Left kidney (tissue), 8 donors: ENCODE measurements at places on chromosomes 7 and 10.

DNA sequence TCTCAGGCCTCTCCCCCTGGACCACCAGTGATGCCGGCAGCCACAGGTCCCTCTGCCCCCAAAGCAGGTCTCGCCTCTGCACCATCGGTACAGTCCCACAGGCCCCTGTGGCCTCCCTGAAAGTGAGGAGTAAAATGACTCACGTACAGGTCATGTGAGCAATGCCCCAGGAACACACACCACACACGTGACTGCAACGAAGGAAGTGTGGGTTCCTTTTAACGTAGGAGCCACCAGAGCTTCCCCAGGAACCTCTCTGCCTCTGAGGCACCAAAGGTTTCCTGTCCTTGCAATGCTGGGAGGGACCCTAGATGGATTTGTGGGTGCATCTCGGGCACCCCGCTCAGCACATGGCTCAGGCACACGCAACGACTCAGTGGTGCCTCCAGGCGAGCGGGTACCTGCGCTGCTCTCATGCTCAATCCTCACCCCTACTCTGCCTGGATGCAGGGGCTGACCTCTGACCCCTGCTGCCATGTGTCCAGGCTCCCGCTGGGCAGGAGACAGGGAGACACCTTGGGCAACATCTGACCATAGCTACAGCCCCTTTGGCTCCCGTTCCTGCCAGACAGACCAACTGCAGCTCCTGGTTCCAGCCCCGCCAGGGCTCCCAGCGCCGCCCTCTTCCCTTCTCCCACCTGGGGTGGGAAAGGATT, 120.7 kb downstream of the PRKAG2 start:
- no peak for DNase-seq

DNA sequence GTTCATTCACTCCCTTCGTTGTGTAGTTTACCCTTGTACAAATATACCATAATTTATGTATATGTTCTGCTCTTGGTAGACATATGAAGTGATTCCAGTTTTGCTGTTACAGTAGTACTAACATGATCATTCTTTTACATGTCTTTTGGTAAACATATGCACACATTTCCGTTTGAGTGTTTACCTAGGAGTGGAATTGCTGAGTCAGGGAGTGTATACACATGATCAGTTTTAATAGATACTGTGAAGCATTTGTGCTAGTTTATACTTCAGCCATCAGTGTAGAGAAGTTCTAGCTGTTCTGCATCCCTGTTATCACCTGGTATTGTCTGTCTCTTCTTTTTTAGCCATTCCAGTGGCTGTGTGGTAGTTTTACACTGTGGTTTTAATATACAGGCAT, 34.5 kb upstream of the CYP26C1 start:
- DNase-seq: no peak

DNA sequence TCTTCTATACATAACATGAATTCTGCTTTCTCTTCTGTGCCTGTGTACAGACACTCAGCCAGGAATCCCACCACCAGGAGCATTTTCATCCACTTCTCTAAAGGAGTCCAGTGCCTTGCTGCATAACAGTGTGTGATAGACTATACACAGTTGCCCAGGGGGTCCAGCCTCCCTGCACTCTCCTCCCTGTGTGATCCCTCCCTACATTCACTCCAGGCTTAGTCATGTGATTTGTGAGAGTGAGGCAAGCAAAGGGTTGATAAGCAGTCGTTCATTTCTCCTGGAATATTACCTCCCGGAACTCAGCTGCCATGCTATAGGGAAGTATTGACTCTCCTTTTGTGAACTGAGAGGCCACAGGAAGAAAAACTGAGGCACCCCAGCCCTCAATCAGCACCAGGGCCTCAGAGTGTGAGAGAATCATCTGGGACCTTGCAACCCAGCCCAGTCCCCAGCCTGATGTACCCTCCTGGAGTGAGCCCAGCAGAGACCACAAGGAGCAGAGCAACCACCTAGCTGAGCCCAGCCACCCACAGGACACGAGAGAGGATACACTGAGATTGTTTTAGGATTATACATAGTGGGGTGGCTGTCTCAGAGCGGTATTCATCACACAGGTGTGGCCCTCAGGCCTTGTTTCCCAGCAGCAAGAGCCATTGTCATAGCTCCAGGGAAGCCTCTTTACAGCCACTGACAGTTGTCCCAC, 45.0 kb upstream of the EEPD1 start:
- no peak for DNase-seq

DNA sequence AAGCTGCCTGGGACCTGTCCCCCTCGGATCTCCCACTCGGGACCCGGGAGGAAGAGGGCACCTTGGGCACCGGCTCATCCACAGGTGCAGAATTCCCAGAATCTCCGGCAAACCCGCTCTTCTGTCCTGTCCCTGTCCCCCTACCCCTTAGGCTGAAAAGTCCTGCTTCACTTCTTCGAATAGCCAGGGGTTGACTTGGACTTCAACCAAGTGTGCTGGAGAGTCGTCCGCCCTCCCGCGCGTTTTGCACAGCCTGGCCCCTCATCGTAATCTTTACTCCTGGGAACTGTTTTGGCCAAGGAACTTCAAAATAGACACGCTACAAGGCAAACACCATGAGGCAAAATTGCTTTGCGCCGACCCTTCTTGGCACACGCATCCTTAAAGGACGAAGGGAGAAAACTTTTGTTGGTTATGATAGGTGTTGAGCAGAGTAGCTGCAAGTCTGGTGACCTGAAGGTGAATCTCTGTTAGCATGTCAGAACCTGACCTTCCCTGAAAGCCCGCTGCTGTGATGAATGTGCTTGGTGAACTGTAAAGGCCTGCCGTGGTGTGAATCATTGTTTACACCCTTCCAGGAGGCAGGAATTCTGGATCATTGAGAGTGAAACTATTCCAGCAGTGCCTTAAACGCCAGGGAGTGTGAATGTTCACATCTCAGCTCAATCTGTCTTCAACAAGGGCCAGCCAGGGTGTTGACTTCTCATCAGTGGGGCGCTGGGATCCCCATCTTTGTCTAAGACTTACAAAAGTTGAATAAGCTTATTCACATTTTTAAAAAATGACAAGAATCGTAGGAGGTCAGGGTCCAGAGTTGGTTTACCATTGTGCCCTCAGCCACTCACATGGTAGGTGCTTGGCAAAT, 589 bp upstream of the RAPGEF5 start:
- peak; percentile 65 for DNase-seq

DNA sequence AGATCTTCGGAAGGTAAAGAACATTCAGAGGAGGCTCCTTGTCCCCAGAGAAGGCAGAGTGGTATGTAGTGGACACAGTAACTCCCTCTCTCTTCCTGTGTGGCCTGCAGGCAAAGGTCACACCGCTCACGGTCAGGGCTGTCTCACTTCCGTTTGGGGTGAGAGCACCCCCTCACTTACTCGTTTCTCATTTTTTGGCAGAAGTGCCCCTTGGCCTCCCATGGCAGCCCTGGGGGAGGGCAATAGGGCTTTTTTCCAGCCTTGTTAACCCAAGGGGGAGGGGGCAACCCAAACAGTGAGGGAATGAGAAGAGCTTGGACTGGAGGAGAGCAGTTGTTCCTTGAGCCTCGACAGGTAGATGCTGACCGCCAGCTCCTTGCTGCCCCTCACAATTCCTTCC, 31.8 kb upstream of the SRGN start:
- DNase-seq: no peak

DNA sequence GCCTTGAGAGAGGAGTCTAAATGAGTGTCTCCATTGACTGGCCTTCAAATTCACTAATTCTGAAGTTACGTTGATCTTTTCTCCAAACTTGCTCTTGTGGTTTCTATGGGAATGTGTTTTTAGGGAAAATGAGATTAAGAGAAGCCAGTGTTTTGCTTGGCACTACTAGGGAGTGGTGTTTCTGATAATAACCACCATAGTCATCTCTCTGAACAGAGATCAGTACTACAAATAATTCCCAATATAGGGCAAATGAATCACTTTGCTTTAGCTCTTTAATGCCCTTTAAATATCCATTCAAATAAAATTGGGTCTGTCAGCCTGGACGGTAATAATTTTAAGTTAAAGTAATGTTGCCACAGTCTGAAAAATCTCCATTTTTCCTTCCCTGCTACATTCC, 90.8 kb downstream of the NRF1 start:
- no peak for DNase-seq

DNA sequence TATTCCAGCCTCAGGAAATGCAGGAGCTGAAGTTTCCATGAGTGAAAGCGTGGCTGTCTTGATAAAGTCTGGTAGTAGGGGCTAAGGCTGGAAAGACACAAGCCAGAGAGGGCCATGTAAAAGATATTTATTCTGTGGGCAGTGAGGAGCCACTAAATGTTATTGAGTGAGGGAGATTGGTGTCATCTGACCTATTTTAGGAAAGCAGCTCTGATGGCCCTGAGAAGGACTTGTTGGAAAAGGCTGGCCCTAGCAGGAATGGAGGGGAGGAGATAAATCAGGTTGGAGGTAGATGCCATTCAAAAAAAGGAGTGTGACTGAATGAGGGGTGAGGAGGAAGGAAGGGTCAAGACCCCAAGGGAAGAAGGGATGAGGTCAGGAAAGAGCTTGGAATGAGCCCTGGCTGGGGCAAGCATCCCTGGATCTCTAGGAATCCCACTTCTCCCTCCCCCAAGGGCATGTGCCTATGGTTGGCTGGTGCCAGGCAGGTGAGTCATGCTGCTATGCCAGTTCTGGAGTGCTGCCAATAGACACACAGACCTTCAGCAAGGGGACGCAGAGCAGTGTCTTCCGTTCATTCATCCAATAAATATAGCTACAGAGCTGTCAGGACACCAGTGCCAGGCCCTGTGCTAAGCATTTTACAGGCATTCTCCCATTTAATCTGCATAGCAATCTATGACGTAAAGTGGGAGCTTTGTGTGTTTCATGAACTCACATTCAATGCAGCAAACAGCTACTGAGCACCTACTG, 2.0 kb downstream of the ANKRD2 start:
- peak; percentile 72 for DNase-seq

DNA sequence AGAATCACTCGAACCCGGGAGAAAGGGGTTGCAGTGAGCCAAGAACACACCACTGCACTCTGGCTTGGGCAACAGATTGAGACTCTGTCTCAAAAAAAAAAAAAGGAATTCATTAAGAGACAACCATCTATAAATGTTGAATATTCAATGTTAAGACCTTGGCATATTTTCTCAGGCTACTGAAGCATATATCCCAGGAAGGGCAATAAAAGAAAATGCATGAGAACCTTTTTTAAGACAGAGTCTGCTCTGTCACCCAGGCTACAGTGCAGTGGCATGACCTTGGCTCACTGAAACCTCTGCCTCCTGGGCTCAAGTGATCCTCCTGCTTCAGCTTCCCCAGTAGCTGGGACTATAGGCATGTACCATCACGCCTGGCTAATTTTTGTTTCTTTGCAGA, 165.0 kb downstream of the JMJD1C start:
- no peak for DNase-seq

DNA sequence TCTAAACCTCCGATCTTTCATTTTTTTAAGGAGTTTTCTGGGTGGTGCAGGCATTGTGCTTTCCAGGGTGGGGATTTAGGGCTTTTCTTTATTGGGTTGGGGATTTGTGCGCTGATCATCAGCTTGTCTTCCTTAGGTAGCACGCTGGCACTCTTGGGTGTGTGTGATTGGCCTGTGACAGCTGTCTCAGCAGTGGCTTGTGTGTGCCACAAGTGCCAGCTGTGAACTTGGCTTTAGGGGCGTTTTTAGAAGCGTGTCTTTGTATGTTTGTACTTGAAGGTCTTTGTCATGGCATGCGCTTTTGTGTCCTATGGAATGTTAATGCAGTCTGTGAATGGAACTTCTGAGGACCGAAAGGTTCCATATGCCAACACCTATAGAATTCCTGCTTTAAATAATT, 788 bp downstream of the AKAP9 start:
- peak; percentile 34 for DNase-seq

- no peak for DNase-seq
Measured at GRCh38 chr10:48623607-48624132, 18.8 kb upstream of the ARHGAP22 start.

DNA sequence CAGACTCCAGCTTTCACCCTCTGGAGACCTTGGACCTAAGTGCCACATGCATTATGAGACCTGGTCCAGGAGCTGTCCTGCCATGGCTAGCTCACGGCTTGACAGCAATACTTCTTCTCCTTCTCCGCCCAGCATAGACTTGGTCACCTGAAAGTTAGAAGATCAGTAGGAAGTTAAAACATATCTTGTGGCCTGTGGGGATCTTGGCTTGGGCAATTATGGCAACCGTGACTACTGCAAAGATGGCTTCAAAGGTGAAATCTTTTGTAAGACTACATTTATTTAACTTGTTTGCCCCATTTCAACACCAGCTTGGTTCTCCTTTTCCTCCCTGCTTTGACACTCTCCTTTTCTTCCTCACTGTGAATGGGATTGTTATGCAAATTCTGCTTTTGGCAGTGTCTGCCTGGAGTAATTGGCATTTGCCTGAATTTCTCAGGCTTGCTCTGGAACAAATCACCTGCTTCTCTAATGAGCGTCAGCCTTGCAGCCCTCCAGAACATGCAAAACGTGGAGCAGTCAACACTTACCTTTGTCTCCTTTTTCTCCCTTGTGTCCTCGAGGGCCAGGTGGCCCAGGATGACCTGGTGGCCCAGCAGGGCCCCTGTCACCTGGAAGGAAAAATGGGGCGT, 53.4 kb downstream of the COL17A1 start:
- DNase-seq: no peak

- DNase-seq: no peak
Measured at GRCh38 chr7:102132209-102132752, 154.4 kb upstream of the SH2B2 start.

DNA sequence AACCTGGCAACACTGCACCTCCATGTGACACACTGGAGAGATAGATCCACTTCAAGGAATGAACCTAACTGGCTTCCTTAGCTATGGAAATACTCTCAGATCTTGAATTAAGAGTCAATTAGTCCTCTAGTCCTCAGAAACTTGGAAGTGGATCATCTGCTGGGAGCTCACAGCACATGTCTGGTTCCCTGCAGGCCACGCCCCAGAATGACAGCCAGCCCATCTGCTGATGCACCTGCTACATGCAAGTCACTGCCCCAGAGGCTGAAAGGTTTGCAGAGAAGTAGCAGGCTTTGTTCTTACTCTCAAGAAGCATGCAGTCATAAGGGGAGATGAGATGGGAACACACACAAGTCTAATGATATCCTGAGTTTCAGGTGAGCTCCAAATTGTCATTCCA, 275.9 kb downstream of the SKAP2 start:
- DNase-seq: no peak

DNA sequence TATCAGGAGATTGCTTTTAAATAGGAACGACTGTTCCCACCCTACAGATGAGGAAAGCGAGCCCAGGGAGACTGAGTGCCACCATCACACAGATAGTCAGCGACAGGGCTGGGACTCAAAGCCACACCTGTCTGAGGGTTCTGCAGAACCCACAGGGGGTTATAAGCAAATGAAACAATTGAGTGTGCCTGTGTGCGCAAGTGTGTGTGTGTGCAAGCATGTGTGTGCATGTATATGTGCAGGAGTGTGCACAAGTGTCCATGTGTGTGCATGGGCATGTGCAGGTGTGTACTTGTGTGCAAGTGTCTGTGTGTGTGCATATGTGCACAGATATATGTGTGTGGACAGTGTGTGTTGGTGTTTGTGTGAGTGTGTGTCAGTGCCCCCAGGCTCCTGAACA, 280.2 kb downstream of the GRID1 start:
- no peak for DNase-seq

GRCh38 chr10:129419397-129419796, 47.6 kb upstream of the MGMT start:
- no peak for DNase-seq
